ENCODE measurements at places on chromosomes 12 and 14.

- peaks cover 25% of the 10 kb centered on the region for H3K4me1 ChIP-seq
- no peaks in the 10 kb centered on the region for H3K27me3 ChIP-seq
- DNase-seq: peak; percentile 39
- H3K4me3 ChIP-seq: no peak overlapping the region
These were observed 86.6 kb upstream of the TRAF3 start for GRCh38 chr14:102690509-102691286.

DNA sequence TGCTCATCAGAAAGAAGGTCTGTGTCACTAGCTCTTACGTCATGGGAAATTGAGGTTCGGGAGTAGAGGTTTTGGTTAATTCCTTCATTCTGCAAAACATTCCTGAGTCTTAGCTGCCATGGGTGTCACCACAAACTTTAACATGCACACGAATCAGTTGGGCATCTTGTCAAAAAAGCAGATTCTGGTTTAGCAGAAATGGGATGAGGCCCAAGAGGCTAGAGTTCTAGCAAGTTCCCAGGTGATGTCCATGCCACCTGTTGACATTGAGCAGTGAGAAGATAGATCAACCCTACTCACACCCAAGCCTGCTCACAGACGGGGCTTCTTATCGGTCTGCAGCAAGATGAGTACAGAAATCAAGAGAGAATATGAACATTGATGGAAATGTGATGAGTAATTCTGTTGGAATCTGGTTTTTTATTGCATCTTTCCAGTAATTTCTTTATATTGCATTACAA lies 11.7 kb upstream of the RIN3 start:
- no peak for DNase-seq
- H3K27ac ChIP-seq: no peak overlapping the region
- H3K4me3 ChIP-seq: no peak overlapping the region

GRCh38 chr12:64810831-64811230 lies 13.6 kb upstream of the TBC1D30 start:
- peak overlapping the region; percentile 24 for H3K27ac ChIP-seq
- H3K4me3 ChIP-seq: no peak overlapping the region
- no peaks in the 10 kb centered on the region for H3K4me1 ChIP-seq
- peak; percentile 15 for DNase-seq
- no peaks in the 10 kb centered on the region for H3K27me3 ChIP-seq

- H3K4me3 ChIP-seq: no peak overlapping the region
- no peak overlapping the region for H3K27ac ChIP-seq
- H3K36me3 ChIP-seq: no peaks in the 10 kb centered on the region
- DNase-seq: no peak
- H3K27me3 ChIP-seq: no peaks in the 10 kb centered on the region
- H3K4me1 ChIP-seq: no peaks in the 10 kb centered on the region
These were observed 74.8 kb downstream of the KIF21A start for GRCh38 chr12:39368096-39368495.

GRCh38 chr12:40375076-40375475 lies 150.3 kb downstream of the LRRK2 start:
- H3K27ac ChIP-seq: no peak overlapping the region
- H3K4me1 ChIP-seq: no peaks in the 10 kb centered on the region
- H3K27me3 ChIP-seq: no peaks in the 10 kb centered on the region
- H3K4me3 ChIP-seq: no peak overlapping the region
- no peaks in the 10 kb centered on the region for H3K36me3 ChIP-seq

DNA sequence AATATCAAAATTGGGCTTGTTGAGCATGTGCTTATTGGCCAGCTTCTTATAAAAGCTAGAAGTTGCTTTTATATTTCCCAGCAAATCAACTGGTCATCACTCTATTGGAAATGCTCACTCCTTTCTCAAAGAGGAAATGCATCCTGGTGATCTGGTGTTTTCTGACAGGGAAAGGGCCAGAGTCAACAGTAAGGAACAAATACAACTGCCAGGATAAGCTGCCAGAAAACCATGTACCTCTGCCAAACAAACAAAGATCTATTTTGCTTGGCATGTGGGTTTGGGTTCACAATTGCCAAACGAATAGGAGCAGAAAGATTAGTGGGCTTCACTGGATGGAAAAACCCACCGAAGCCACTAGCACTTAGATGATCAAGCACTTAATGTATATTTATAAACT lies 126.9 kb upstream of the PDZRN4 start:
- H3K27me3 ChIP-seq: no peaks in the 10 kb centered on the region
- no peaks in the 10 kb centered on the region for H3K36me3 ChIP-seq
- no peak for DNase-seq
- no peak overlapping the region for H3K4me3 ChIP-seq
- H3K27ac ChIP-seq: no peak overlapping the region

- H3K36me3 ChIP-seq: no peaks in the 10 kb centered on the region
- no peak overlapping the region for H3K27ac ChIP-seq
- H3K4me3 ChIP-seq: no peak overlapping the region
- DNase-seq: no peak
These were observed 43.4 kb upstream of the PWP1 start for GRCh38 chr12:107642240-107642639.

- no peaks in the 10 kb centered on the region for H3K36me3 ChIP-seq
- no peak overlapping the region for H3K4me3 ChIP-seq
- H3K27me3 ChIP-seq: no peaks in the 10 kb centered on the region
These were observed 42.5 kb downstream of the PRIMA1 start for GRCh38 chr14:93745603-93746273.

DNA sequence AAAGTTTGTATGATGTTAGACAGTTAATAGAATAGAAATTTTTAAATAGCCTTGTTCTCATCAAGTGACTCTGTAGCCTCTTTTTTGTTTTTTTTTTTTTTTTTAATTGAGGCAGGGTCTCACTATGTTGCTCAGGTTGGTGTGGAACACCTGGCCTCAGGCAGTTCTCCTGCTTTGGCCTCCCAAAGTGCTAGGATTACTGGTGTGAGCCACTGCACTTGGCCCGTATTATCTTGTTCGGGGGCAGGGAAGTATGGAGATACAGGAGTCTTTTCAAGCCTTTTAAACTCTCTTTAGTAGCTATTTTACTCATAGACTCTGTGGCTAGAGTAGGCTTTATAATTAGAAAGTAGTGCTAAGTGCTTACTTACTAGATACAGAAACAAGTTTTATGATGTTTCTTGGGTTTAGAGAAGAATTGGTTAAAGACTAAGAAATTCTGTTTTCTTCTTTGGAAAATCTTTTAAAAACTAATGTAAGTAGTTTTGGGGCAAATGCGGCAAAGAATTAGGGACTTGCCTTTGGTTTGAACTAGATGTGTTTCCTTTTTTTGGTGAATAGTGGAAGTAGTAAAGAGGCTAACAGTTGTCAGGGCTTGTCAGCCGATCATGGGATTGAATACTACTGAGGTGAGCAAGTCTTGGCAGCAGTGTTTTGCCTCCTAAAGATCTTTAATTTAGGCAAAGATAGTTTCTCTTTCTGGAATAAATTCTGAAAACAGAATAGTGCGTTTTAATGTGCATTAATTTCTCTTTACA lies 31.3 kb downstream of the FBXO34 start:
- DNase-seq: no peak
- no peak overlapping the region for H3K4me3 ChIP-seq
- H3K27ac ChIP-seq: no peak overlapping the region
- H3K36me3 ChIP-seq: no peaks in the 10 kb centered on the region

- peak overlapping the region; percentile 14 for H3K4me3 ChIP-seq
- H3K27me3 ChIP-seq: no peaks in the 10 kb centered on the region
- no peaks in the 10 kb centered on the region for H3K36me3 ChIP-seq
- H3K4me1 ChIP-seq: peaks cover 59% of the 10 kb centered on the region
- peak overlapping the region; percentile 98 for H3K27ac ChIP-seq
These were observed 6.0 kb downstream of the HDAC7 start for GRCh38 chr12:47813511-47814196.

DNA sequence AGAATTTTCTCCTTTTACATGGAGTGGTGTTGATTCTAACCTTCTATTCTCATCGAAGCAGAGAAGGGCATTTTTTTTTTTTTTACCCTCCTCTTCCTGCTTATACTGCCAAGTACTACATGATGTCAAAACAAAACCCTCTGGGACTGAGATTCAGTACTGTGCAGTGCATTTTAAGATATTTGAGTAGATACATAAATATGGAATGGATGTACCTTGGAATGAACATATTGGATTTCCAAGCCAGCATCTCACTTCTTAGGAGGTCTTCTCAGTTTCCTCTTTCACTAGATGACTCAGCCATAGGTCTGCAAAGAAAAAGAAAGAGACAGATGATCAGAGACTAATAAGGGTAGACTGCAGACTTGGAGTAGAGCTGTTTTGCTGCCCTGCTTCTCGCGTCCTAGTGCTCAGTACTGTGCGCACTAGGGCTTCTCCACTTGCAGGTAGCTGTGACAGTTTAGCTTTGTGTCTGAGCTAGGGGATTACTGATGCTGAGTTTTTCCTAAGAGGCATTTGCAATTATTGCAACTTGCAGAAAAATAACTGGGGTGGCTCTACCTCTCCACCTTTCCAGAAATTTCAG lies 20.4 kb downstream of the TPH2 start:
- no peak overlapping the region for H3K27ac ChIP-seq
- no peaks in the 10 kb centered on the region for H3K27me3 ChIP-seq
- H3K4me1 ChIP-seq: peaks cover 7% of the 10 kb centered on the region

DNA sequence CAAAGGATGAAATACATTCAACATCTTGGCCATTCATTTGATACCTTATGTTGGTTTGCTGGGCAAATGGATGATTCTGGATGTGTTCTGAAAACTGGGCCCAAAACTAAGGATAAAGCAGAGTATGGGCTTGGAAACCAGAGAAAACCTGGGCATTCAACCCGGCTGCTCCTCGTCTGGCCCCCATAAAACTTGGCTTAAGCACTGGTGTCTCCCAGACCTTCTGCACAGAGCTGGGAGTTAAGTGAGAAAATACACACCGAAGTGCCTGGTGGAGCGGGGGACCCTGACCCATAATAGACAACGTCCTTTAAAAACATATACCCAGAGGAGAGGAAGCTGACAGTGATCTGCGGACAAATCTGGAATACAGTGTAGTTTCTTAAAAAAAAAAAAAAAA lies 112.5 kb downstream of the FOXN3 start:
- H3K4me3 ChIP-seq: no peak overlapping the region
- H3K27ac ChIP-seq: peak overlapping the region; percentile 97
- no peaks in the 10 kb centered on the region for H3K27me3 ChIP-seq
- no peaks in the 10 kb centered on the region for H3K36me3 ChIP-seq
- peaks cover 32% of the 10 kb centered on the region for H3K4me1 ChIP-seq

DNA sequence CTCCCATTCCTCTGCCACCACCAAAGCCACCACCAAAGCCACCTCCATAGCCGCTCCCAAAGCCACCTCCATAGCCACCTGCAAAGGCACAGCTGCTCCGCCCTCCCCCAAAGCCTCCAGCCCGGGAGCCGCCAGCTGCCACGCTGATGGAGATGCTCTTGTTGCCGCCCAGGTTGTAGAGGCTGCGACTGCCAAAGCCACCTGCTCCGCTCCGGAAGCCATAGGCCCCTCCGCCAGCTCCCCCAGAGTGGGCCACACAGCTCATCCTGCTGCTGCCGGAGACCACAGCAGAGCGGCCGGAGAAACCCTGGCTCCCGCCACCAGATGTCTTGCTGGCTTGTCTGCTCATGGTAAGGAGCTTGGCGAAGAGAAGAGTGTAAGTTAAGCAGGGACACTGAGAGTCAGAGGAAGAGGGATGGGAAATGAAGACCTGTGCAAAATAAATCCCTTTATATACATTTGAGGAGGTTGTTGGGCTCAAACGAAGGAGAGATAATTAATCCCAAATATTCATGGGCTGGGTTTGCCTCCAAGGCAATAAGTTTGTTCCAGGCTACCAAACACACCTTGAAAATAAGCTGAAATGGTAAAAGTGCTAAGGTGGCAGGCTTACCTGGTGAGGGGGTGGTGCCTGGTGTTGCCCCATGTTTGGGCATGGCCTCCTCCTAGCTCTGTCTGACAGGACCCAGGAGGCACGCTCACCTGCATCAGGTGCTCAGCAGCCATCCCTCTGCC lies at the start of gene KRT3:
TSS of gene KRT3 (minus strand) at position 424 of the 735 bp plus-strand sequence. CDS start at position 349, 75 bp downstream.
- no peak within 1 kb of the TSS for H3K4me3 ChIP-seq
- no peaks in the 10 kb centered on the region for H3K4me1 ChIP-seq
- H3K36me3 ChIP-seq: no peaks in the 10 kb centered on the region
- no peak within 1 kb of the TSS for H3K27ac ChIP-seq
- DNase-seq: no peak
- no peaks in the 10 kb centered on the region for H3K27me3 ChIP-seq

GRCh38 chr12:130240831-130241590 lies 78.7 kb downstream of the FZD10 start:
- no peaks in the 10 kb centered on the region for H3K36me3 ChIP-seq
- DNase-seq: no peak
- no peak overlapping the region for H3K27ac ChIP-seq
- H3K4me3 ChIP-seq: no peak overlapping the region

- no peaks in the 10 kb centered on the region for H3K27me3 ChIP-seq
- no peak for DNase-seq
- H3K4me3 ChIP-seq: no peak overlapping the region
- H3K27ac ChIP-seq: no peak overlapping the region
These were observed 5.1 kb upstream of the CLEC7A start for GRCh38 chr12:10135126-10135525.

DNA sequence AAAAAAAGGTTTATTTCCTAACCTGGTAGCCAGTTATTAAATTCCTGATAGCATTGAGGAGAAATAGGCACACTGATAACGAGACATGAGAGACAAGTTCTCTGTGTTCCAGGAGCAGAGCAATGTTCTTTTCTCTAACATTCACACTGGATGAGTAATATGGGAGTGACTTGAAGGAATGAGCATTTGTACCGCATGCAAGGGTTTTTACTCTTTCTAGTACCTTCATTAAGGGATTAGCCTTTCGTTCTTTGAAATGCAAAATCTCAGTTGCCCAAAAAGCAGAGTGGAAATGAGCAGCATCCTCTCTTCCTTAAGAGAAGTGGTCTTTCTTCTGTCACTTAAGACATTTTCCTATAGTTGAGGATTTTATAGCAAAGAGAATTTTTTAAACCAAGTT lies 54.7 kb downstream of the FGD4 start:
- DNase-seq: peak; percentile 40
- no peaks in the 10 kb centered on the region for H3K36me3 ChIP-seq
- peaks cover 41% of the 10 kb centered on the region for H3K4me1 ChIP-seq

DNA sequence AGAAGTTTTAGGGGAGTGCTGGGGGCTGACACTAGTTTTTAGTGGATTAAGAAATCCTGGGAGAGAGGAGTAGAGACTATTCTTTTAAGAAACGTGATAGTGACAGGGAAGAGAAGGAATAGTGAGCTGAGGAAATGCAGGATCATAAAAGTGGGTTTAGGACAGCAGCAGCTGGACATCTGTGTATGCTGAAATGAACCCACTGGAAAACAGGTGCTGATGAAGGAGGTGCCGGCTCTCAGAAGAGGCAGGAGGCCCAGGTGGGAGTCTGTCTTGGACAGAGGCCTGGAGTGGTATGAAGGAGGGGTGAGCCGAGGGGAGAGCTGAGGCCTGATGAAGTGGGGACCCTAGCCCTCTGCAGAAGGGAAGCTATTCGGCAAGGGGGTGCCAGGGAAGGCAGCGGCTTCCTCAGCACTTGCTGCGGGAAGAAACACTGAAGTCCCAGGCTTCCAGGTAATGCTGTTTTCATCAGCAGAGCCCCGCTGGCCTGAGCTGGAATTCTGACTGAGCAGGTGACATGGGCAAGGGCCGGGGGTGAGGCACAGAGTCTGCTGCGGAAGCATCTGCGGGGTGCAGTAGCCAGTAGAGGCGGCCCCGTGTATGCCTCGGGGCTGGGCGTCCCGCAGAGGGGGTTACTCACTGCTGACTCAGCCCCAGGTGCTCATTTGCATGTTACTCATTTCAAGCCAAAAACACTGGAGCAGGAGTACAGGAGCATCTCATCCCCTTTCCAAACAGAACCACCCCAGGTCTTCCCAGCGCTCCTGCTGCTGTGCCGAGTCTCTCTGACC lies 89.7 kb downstream of the TMCC3 start:
- H3K4me3 ChIP-seq: no peak overlapping the region
- H3K4me1 ChIP-seq: peaks cover 12% of the 10 kb centered on the region
- peak; percentile 40 for DNase-seq
- no peak overlapping the region for H3K27ac ChIP-seq
- no peaks in the 10 kb centered on the region for H3K36me3 ChIP-seq

GRCh38 chr12:58491306-58491705 lies 429.0 kb downstream of the LRIG3 start:
- H3K27ac ChIP-seq: no peak overlapping the region
- no peaks in the 10 kb centered on the region for H3K36me3 ChIP-seq
- H3K27me3 ChIP-seq: no peaks in the 10 kb centered on the region
